ENCODE measurements at places on chromosomes 7 and 10. TPM values are rescaled to one million over a fixed set of nuclear protein-coding genes. Genes with fewer than 3 reads are reported as not detected.

MRLN gene
- total RNA-seq, result not detected

DPP6 gene
- not detected for total RNA-seq

ANAPC16 gene
- 171 TPM for total RNA-seq

GRCh38 chr10:91941426-91941825, 17.9 kb downstream of the BTAF1 start:
- no peak for DNase-seq

GRCh38 chr7:39594988-39595620, 28.3 kb upstream of the RALA start:
- DNase-seq, result no peak

DNA sequence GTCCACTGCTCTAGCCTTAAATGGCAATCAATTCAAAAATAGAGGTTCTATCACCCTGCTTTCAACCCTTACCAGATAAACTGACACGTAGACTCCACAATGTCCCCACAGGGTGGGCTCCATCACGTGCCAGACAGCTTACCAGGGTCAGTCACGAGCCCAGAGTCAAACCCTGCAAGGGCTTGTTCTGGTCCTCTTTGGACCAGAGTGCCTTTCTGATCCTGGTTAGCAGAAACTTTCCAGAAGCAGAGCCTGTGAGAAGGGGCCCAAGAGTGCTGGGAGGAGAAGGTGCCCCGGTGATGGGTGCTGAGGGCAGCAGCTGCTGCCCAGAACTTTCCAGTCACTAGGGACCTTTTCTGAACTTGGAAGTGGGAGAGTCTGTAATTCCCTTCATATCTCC, 354 bp upstream of the GIMAP5 start:
- DNase-seq, result no peak

DNA sequence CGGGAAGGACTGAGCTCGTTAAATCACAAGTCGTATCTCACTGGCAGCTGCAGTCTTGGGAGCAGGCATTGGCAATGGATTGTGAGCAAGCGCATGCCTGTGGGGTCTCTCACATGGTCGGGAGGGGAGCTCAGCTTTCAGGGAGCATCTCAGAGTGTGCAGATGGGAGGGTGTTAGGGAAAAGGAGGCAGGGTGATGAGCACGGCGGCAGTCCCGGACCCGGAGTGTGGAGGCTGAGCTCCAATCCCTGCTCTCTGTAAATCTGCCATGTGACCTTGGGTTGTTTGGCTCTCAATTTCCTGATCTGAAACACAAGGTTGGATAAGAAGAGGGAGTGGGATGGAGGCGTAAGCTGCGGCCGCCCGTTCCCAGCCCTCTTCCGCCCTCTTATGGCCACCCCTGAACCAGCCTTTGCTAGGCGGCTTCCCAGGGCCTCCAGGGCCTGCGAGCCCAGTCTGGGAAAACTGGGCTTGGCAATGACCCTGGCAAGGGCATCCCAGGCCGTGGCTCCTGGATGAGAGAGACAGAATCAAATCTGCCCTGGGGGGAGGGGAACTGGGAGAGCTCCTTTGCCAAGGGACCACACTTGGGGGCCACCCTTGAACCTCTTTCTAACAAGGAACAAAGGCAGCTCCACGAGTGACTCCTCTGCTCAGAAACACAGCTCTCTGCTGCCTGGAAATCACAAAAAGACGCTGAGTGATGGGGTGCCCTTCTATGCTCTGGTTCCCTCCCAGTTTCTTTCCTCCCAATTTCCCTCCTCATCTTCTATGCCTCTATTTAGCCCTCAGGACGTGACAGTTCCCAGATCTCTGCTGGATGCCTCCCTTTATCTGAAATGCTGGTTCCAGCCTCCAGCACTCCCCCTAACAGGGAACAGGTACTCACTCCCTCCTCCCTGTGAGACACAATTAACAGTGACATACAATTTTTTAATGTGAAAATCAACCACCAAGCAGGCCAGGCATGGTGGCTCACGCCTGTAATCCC, 41.7 kb upstream of the LOXL4 start:
- peak; percentile 81 for DNase-seq

DNA sequence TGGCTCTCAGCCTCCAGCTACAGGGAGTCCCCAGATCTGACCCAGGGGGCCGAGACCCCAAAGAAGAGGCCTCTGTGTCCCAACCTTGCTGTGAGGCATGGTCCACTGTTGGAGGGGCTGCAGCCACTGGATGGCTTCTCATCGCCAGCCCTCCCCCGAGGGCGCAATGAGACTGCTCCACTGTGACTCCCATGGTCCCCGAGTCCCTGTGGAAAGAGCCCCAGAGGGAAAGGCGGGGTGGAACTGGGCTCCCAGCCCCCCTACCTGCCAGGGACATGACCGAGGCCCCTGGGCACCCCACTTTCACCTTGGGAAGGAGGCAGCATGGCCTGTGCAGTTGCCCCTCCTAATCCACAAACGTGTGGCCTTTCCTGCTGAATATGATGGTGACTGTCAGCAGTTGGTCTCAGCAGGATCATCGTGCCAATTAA, 33.5 kb upstream of the RET start:
- DNase-seq, result peak; percentile 65

GRCh38 chr10:122461367-122461728, at the start of gene HTRA1:
HTRA1 (plus strand) TSS chr10:122461553; CDS start chr10:122461653, 100 bp downstream.
- DNase-seq, result peak; percentile 88

GRCh38 chr10:103612462-103613365, 119.2 kb downstream of the NEURL1 start:
- DNase-seq, result no peak

- no peak for DNase-seq
These were observed 223.5 kb downstream of the DNAJB6 start for GRCh38 chr7:157560258-157560654.

GRCh38 chr7:131898418-131898817, 342.0 kb upstream of the PODXL start:
- no peak for DNase-seq

- no peak for DNase-seq
These were observed 58.3 kb downstream of the MKX start for GRCh38 chr10:27687326-27687725.

All from cardiac septum (tissue), 1 donor.